ENCODE measurements at places on chromosomes 5 and 9.

DNA sequence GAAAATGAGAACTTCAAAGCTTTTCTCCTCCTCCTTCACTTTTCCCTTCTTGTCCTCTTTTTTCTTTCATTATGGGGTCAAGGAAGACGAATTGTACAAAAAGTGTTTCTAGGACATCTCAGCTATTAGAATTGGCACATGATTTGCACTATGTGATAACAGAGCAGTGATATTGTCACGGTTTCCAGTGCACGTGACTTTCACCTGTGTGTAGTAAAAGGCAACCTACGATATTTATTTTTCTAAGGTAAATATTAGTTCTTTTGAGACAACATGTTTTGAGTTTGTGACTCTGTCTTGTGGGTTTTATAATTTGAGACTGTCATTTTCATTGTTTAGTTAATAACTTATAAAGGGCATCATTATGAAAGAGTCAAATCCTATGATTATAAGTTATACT is 213.1 kb downstream of the PSAT1 start:
- no peak for DNase-seq

DNA sequence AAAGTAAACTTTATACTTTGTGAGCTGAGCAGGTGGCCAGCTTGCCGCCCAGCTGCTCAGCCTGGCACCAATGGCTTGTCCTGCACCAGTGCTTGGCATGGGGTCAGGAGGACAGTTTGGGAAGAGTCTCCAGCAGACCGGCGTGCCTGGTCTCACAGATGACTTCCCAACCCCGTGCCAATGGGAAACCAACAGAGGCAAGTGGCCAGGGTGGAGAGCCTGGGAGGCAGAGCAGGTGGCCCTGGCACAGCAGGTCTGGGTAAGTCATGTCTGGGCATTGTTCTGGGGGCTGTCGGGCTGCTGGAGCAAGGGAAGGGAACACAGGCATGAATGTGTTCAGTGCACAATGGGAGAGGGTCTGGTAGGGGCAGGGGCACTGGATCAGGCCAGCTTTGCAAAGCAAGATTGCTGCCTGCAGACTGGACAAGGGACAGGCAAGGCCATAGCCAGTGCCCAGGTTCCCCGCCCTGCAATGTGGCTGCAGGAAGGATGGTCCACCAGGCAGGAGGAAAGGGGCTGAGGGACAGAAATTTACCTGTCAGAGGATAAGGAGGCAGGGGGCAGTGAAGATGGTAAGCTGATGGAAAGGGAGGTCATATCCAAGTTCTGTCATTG is 76.2 kb upstream of the ALDH1B1 start:
- DNase-seq = no peak

DNA sequence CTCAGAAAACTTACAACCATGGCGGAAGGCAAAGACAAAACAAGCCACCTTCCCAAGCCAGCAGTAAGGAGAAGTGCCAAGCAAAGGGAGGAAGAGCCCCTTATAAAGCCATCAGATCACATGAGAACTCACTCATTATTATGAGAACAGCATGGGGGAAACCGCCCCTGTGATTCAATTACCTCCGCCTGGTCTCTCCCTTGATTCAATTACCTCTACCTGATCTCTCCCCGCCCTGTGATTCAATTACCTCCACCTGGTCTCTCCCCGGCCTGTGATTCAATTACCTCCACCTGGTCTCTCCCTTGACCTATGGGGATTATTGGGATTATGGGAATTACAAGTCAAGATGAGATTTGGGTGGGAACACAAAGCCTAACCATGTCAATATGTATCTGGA is 467.3 kb upstream of the FTMT start:
- no peak for DNase-seq

DNA sequence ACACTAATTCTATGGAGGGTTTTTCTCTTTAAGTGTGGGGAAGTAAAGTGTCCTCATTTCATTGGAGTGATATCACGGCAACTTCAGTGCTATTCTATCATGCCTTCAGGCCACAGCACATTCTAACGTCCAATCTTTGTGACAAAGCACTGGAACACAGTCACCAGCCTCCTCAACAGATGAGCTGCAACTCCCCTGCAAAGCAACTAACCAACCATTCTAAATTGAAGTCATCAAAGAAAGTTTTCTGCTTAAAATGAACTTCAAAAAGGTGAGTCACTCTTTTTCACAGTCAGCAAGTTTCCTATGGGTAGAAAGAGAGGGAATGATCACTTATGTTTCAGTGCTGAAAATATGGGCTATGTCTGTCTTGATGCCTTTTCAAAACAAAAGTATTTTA is 190.8 kb downstream of the ELAVL2 start:
- no peak for DNase-seq

GRCh38 chr9:129650680-129651235 is 8.8 kb upstream of the ASB6 start:
- no peak for DNase-seq

DNA sequence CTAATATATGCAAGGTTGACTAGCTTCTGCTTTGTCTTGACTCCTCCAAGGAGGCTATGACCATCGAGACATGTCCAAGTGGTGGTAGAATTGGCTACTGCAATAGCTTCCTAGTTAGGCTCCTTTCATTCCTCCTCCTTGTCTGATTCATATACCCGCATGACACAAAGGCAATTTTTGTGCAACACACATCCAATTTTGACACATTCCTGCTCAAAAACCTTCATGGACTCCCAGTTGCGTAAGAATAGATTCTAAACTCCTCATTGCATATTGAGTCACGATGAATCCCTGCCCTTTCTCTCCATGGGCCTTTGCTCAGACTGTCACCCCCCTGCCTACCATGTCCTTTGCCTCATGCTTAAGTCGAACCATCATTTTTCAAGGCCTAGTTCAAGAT is 344.5 kb downstream of the ACTL7B start:
- DNase-seq = peak; percentile 40

Measured in MV-4-11 (cell line).